Cardiac muscle cell (in vitro differentiated cells and primary cell): ENCODE measurements at places on chromosomes 6 and 20. TPM values are rescaled to one million over a fixed set of nuclear protein-coding genes. Genes with fewer than 3 reads are reported as not detected.

The NOTCH4 gene
- total RNA-seq, result 5.0 and 5.4 TPM in 2 replicates

DNA sequence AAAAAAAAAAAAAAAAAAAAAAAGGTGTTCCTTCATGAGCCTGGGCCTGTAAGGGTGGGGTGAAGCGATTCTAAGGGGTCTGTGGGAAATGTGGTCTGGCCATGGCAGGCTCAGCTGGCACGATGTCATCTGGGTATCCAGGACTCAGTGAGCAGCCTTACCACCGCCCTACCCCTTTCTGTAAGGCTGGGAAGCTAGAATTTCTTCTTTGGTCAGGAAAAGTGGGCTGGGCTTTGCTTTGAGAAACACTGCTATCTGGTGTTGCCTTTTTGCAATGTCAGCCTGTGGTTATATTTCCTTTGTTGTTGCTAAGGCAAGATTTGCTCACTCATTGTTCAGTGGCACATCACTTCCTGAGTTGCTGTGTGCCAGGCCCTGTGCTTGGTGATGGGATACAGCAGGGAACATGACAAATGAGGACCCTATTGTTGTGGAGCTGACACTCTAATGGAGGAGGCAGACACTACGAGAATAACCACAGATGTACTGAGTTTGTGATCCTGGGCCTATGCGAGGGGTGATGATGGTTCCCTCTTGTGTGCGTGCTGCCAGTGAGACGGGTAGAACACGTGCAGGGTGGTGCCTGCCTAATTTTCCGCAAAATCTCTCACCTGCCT, 45.9 kb upstream of the ZNFX1 start:
- no peaks in the 10 kb centered on the region for H3K4me1 ChIP-seq
- no peaks in the 10 kb centered on the region for H3K36me3 ChIP-seq
- DNase-seq, result peak; percentile 26
- H3K27ac ChIP-seq, result no peak overlapping the region
- peaks cover 38% of the 10 kb centered on the region for H3K27me3 ChIP-seq

DNA sequence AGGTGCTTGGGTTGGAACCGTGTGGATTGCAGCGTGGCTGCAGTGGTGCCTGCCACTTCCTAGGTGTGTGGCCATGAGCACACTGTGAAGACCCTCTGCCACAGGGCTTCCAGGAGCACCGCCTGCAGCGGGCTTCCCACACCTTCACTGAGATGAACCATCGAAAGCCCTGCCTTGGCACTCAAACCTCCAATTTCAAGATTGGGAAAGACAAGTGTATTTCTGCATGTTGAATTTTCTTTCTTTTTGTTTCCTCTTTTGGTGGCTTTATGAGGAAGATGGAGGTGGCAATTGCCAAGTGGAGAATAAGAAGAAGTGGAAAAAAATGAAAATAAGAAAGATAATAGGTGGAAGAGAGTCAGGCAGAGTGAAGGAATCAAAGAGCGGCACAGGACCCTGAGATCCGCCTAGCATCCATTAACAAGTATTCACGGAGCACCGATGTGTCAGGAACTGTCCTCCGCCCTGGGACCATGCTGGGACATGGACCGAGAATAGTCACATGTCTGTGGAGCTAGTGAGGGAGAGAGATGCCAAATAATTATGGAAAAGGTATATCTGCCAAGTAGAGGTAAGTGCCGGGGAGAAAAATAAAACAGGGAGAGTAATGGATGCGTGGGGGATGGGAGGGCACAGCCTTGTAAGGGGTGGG, 159.9 kb downstream of the BCAS1 start:
- no peak overlapping the region for H3K27ac ChIP-seq
- H3K36me3 ChIP-seq, result no peaks in the 10 kb centered on the region
- no peak overlapping the region for H3K4me3 ChIP-seq
- no peaks in the 10 kb centered on the region for H3K27me3 ChIP-seq
- H3K4me1 ChIP-seq, result peaks cover 14% of the 10 kb centered on the region

DNA sequence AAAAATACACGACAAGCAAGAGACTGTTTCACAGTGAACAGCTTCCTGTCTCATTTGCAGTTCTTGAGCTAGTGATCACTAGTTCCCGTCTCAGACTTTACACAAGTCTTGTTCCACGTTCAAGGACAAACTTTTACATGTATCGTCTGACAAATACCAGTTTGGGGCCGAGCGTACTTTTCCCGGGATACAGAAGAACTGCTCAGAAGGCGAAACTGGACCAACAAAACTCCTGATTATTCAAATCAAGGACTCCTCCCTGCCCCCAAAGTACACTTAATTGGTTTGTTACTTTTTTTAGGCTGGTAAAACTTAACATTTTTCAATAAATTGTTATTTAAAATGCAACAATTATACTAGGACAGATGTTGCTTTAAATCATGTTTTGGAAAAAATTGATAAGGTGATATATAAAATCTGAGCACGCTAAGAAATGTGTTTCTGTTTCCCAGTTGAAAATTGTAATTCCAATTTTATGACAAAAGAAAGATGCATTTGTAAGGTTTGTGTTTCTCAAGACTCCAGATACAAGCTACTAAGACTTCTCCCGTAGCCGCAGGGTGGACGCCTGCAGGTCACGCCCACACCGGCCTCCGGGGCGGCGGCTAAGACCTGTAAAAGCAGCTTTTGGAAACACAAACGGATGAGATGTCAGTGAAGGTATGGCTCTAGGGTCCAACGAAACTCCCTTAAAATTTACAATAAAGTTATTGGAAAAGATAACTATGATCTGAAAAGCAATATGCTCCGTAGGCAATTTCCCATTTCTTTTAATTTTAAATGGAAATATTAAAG, 16.8 kb upstream of the TCFL5 start:
- H3K4me1 ChIP-seq, result no peaks in the 10 kb centered on the region
- H3K27me3 ChIP-seq, result no peaks in the 10 kb centered on the region
- no peak overlapping the region for H3K4me3 ChIP-seq
- no peak overlapping the region for H3K27ac ChIP-seq
- DNase-seq, result no peak

DNA sequence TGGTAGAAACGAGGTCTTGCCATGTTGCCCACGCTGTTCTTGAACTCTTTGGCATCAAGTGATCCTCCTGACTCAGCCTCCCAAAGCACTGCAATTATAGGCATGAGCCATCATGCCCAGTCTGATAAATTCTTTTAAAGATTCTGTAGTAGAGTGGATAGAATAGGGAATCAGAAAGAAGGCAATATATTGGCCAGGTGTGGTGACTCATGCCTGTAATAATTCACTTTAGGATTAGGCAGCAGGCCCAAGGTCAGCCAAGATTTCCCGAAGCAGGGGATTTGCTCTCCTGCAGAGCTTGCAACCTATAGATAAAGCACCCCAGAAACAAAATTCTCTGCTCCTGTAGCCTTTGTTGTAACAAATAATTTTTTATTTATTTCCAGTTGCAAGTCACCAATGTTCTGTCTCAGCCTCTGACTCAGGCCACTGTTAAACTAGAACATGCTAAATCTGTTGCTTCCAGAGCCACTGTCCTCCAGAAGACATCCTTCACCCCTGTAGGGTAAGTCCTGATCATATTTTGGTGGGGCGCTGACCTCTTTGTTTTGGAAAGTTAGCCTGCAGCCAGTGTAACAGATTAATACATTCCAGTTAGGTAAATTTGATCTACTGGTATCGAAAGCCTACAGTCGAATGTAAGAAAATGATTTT, 30.4 kb upstream of the MROH8 start:
- H3K27ac ChIP-seq, result no peak overlapping the region
- no peak for DNase-seq
- no peaks in the 10 kb centered on the region for H3K27me3 ChIP-seq
- peaks cover 7% of the 10 kb centered on the region for H3K4me1 ChIP-seq
- H3K36me3 ChIP-seq, result peaks cover 54% of the 10 kb centered on the region
